Osteocyte (in vitro differentiated cells): ENCODE measurements at places on chromosomes 7 and 10. TPM values are rescaled to one million over a fixed set of nuclear protein-coding genes. Genes with fewer than 3 reads are reported as not detected.

- H3K4me1 ChIP-seq, result peaks cover 33% of the 10 kb centered on the region
- no peaks in the 10 kb centered on the region for H3K36me3 ChIP-seq
- DNase-seq, result no peak
- H3K27ac ChIP-seq, result no peak overlapping the region
- no peak overlapping the region for H3K4me3 ChIP-seq
These were observed 204.7 kb upstream of the ZNF32 start for GRCh38 chr10:43853369-43853768.

GRCh38 chr7:127844707-127845331 is 186.4 kb downstream of the LRRC4 start:
- peaks cover 16% of the 10 kb centered on the region for H3K36me3 ChIP-seq
- H3K4me3 ChIP-seq, result no peak overlapping the region
- peaks cover 17% of the 10 kb centered on the region for H3K4me1 ChIP-seq
- no peak for DNase-seq

DNA sequence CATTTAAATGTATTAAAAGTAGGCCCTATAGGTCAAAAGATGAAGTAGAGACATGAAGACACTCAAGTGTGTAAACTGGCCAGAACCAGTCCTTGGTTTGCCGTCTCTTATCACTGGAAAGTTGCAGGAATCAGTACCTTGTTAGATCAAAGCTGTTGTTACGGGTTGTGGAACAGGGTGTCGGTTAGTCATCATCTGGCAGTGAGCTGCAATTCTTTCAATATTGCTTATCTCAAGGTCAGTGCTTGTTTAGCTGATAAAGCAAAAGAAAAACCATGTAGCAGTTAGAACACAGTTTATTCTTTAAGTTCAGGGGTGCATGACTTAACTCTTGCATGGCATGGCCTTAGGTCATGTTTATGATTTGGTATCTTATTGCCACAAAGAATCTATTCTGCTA is 10.0 kb upstream of the SLC13A1 start:
- no peak overlapping the region for H3K27ac ChIP-seq
- H3K4me1 ChIP-seq, result no peaks in the 10 kb centered on the region
- DNase-seq, result no peak
- no peaks in the 10 kb centered on the region for H3K27me3 ChIP-seq

Gene CPED1
- 3.4 and 3.9 TPM in 2 replicates for total RNA-seq

Gene TAC1
- total RNA-seq, result not detected in 2 replicates

- no peaks in the 10 kb centered on the region for H3K4me1 ChIP-seq
- H3K27ac ChIP-seq, result no peak overlapping the region
- peaks cover 7% of the 10 kb centered on the region for H3K27me3 ChIP-seq
- no peak overlapping the region for H3K4me3 ChIP-seq
- no peak for DNase-seq
These were observed 63.1 kb downstream of the BLNK start for GRCh38 chr10:96208271-96208670.

GRCh38 chr10:17910125-17910789 is 41.5 kb upstream of the SLC39A12 start:
- no peaks in the 10 kb centered on the region for H3K36me3 ChIP-seq
- DNase-seq, result no peak
- peaks cover 21% of the 10 kb centered on the region for H3K27me3 ChIP-seq
- H3K4me1 ChIP-seq, result no peaks in the 10 kb centered on the region
- no peak overlapping the region for H3K4me3 ChIP-seq
- no peak overlapping the region for H3K27ac ChIP-seq

GRCh38 chr10:43427166-43427825 is 9.6 kb upstream of the ZNF487 start:
- DNase-seq, result no peak
- no peaks in the 10 kb centered on the region for H3K27me3 ChIP-seq
- H3K4me3 ChIP-seq, result no peak overlapping the region
- no peaks in the 10 kb centered on the region for H3K4me1 ChIP-seq
- H3K27ac ChIP-seq, result no peak overlapping the region
- H3K36me3 ChIP-seq, result no peaks in the 10 kb centered on the region

Gene PKD2L1
- total RNA-seq, result not detected in 2 replicates

Gene TET1
- 20.4 and 20.9 TPM in 2 replicates for total RNA-seq

- H3K4me1 ChIP-seq, result no peaks in the 10 kb centered on the region
- no peaks in the 10 kb centered on the region for H3K36me3 ChIP-seq
- peak overlapping the region; percentile 83 for H3K4me3 ChIP-seq
- peaks cover 7% of the 10 kb centered on the region for H3K27me3 ChIP-seq
These were observed 151.0 kb upstream of the YAE1 start for GRCh38 chr7:39415091-39415787.
